ENCODE measurements at places on chromosomes 1 and 21.

- no peak for DNase-seq
Measured at GRCh38 chr1:154842635-154843034, 27.4 kb downstream of the KCNN3 start.

- DNase-seq, result no peak
Measured at GRCh38 chr1:150083907-150084306, 16.3 kb downstream of the VPS45 start.

DNA sequence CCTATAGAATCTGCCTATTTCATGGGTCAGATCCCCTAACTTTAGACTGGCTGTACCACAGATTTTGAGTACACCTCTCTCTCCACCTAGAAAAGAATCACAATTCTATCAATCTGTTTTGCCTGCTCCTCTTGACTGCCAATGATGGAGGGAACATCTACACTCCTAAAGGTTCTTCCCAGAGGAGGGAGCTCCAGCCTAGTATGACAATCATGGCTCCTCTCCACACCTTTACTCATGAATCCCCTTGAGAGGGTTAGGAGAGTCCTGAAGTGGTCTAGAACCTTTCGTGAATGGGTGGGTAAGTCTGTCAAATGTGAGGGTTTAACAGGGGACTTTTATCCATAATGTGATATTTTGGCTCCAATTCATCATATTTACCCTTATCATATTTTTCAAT, 48.0 kb downstream of the DNAI4 start:
- DNase-seq, result no peak

DNA sequence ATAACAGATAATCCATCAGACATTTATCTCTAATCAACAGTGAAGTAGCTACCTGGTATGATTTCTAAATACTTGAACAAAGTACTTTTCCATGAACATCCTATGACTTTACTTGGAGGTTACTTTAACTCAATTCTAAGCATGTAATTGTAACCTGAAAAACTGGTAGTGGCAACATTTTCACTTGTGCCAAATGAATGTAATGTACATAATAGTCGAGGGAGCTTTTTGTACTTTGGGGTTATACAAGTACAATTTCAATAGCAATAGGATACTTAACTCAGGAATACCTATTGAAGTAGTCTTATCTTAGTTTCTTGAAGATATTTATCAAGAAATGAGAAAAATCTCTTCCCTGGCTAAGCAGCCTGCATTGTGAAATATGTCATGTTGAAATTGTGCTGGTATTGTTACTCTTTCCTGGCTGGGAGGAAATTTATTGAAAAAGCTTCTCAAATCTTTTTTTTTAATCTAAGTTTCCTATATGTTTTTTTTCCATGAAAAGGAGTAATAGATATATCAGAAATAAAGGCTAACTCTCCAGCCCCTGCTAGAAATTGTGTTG, 33.7 kb upstream of the CACYBP start:
- no peak for DNase-seq

- no peak for DNase-seq
Measured at GRCh38 chr1:79264285-79264684, 257.8 kb upstream of the ADGRL4 start.

- no peak for DNase-seq
Measured at GRCh38 chr1:91653183-91653582, 152.5 kb downstream of the CDC7 start.

- no peak for DNase-seq
Measured at GRCh38 chr21:15794277-15794912, 64.6 kb downstream of the USP25 start.

- no peak for DNase-seq
Measured at GRCh38 chr1:28281608-28282425, 22.5 kb downstream of the SESN2 start.

DNA sequence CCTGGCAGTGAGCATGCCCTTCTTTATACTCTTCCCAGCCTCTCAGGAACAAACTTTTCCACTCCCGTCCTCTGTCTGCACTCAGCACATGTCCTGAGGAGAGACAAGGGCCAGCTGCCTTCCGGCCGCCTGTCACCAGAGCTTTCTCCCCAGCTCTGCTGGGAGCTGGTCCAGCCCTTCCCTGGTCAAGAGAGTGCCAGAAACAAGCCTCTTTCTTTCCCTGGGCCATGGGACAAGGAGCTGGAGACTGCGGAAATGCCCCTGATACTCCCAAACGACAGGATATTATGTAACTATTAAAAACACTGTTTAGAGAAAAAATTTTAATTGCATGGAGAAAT, 10.4 kb downstream of the LAMB3 start:
- DNase-seq, result no peak

DNA sequence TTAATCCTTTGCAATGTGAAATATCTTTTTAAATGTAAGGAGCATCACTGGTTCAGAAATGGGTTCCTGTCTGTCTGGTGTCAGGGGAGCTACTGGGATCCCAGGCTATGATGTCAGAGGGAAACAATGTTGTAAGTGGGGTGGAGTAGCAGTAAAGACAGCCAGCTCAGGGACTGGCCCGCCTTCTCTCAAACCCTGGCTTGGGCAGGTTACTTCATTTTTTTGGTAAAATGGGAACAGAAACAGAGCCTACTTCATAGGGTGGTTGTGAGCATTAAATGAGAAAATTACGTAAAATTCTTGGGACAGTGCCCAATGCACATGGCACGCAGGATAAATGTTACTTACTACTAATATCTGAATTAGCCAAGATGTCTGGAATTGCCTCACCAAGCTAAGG, 30.7 kb upstream of the IL20 start:
- no peak for DNase-seq

- DNase-seq, result no peak
Measured at GRCh38 chr1:37919277-37919676, 27.6 kb downstream of the INPP5B start.

- no peak for DNase-seq
Measured at GRCh38 chr1:205142102-205142469, 20.3 kb upstream of the RBBP5 start.

- DNase-seq, result no peak
Measured at GRCh38 chr1:180194546-180195207, 35.4 kb upstream of the LHX4 start.

DNA sequence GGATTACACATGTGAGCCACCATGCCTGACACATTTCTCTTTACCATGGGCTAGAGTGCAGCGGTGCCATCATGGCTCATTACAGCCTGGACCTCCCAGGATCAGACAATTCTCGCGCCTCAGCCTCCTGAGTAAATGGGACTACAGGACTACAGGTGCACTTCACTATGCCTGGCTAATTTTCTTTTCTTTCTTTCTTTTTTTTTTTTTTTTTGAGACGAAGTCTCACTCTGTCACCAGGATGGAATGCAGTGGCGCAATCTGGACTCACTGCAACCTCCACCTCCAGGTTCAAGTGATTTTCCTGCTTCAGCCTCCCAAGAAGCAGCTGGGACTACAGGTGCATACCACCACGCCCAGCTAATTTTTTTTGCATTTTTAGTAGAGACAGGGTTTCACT, 14.8 kb upstream of the KIF1B start:
- no peak for DNase-seq

DNA sequence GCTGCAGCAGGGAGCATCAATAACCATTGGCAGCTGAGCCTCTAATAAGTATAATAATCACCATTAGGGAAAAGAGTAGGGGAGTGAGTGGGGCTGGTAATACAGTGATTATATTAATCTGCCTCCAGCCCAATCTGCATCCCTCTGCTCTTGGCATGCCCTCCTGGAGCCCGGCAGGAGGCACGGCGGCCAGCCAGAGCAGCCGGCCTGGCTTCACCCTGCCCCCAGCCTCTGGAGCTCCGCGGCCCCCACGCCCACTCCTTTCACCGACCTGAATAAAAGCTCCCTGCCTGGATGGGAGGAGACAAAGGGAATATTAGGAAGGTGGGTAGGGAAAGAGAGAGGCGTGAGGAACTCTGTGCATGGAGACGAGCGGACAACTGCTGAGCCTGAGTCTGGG, 28.3 kb downstream of the OPTC start:
- DNase-seq, result no peak

DNA sequence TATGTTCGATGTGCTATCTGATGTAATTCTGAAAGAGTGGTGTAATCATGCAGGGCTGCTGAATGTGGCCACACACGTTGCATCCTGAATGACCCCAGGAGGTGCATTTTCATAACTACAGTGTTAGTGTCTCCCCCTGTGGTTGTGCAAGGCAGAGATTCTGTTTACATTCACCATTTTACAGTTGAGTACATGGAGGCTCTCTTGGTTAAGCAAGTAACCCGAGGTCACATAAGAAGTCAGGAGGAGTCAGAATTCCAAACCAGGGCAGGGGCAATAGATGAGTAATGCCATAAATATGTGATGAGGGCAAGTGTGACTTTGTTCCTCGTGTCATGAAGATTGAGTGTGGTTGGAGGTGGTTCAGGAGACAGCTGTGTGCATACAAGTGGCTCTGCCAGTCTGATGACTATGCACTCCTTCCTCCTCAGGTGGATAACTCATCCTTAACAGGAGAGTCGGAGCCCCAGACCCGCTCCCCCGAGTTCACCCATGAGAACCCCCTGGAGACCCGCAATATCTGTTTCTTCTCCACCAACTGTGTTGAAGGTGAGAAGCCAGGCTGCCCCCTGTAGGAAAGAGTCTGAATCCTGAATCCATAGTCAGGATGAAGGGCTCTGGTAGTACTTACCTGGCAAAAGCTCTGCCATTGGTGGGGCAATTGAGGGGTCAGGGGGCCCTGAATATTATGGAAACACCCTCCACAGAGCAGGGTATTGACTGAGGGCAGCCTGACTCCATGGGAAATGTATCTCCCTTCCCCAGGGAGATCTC, 9.3 kb downstream of the ATP1A2 start:
- no peak for DNase-seq
